ENCODE measurements at places on chromosomes 4 and X.
A peak's percentile ranks its signal among the peaks of the same experiment; 100 is the strongest.

- DNase-seq: no peak
Measured at GRCh38 chr4:30768277-30768676, 48.1 kb downstream of the PCDH7 start.

GRCh38 chr4:56164907-56165306 is 216.2 kb downstream of the CEP135 start:
- DNase-seq: no peak

DNA sequence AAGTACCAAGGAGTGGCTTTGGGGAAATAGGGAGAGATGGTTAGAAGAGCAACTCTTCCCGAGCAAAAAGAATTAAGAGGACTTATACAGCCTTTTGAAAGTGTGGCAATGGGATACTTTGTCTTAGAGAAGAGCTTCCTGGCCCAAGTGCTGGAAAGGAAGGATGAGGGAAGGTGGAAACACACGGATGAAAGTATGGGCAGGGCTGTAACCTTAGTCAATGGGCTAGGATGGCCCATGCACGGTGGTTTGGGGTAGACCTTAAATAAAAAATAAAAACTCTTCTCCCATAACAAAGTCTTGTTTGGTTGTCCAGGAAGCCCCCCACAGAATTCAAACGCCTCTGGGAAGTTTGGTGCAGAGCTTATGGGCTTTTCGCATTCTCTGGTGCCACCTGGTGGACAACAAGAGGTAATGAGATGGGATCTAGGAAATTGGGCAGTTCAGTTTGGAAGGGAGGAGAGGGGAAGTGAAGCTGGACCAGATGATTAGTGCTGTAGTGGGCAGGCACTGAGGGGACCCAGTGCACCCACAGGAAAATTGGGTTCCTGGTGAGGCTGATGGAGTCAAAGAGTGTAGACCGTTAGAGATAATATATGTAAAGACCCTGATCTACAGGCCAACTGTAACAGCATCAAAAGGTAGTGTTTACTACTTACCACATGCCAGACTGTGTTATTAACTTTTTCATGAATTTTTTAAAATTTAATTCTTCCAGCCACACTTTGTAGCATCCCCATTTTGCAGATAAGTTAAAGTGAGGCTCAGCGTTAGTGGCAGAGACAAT is 13.8 kb upstream of the ENOX2 start:
- peak; percentile 69 for DNase-seq

DNA sequence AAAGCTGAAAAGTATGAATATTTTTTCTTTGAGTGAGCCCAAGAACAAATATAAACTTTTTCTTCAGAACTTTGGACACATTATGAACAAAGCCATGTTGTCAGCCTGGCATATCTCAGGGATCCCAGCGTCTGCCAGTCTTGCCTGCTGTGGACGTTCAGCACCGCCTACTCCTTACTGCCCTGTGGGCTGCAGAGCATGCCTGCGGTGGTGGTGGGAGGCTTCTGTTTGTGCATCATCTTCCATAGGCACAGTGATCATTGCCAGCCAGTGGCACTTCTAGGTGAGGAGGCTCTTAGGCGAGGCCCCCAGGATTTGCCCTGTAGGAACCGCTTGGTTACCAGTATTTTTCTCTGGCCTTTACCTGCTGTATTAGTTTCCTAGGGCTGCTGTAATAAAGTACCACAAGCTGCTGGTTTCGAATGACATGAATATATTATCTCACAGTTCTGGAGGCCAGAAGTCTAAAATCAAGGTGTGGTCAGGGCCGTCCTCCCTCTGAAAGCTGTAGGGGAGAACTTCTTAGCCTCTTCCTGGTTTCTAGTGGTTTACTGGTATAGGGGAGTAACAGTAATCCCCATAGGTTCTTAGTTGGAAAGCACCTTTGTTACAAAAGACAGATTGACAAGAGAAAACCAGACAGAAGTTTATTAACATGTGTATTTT is 15.4 kb downstream of the ANXA3 start:
- no peak for DNase-seq

DNA sequence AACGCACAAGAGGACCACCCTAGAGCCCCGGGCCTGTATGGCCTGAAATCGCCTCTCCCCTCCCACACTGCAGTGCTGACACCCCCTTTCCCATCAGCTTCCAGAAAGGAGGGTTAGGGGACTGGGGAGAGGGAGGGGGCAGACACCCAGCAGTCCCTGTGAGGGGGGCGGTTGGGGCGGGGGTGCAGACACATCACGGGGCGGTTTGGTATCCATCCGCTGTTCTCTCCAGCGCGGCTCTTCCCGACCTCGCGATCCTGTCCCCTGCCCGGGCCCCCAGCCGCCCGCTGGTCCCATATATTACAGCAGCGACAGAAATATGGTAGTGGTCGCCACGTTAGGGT is 404 bp upstream of the GPRASP2 start:
- no peak for DNase-seq

- no peak for DNase-seq
Measured at GRCh38 chr4:188372058-188372457, 232.8 kb downstream of the TRIML1 start.

- DNase-seq: no peak
Measured at GRCh38 chr4:121069430-121069829, 2.9 kb downstream of the NDNF start.

DNA sequence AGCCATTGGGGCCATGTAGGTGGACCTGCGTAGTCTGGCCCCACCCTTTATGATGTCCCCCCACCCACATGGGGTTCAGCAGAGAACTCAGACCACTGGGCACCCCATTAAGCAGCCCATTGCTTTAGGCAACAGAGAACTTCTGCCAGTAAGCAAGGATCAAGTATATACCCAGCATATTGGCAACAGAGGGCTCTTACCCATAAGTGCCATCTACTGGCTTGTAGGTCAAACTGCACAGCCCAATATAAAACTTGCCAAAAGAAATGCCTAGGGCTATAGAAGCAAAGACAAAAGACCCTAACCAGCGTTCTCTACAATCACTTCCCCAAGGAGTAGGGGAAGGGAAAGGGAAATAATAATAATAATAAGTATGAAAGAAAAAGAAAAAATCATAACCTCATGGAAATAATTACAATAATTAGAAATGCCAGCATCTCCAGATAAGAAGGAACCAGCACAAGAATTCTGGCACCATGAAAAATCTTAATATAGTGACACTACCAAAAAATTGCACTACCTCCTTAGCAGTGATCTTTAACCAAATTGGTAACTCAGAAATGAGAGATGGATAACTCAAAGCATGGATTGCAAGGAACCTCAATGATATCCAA is 1090.7 kb downstream of the FAT4 start:
- no peak for DNase-seq

GRCh38 chr4:172601195-172601594 is 567.4 kb upstream of the GALNT7 start:
- no peak for DNase-seq

DNA sequence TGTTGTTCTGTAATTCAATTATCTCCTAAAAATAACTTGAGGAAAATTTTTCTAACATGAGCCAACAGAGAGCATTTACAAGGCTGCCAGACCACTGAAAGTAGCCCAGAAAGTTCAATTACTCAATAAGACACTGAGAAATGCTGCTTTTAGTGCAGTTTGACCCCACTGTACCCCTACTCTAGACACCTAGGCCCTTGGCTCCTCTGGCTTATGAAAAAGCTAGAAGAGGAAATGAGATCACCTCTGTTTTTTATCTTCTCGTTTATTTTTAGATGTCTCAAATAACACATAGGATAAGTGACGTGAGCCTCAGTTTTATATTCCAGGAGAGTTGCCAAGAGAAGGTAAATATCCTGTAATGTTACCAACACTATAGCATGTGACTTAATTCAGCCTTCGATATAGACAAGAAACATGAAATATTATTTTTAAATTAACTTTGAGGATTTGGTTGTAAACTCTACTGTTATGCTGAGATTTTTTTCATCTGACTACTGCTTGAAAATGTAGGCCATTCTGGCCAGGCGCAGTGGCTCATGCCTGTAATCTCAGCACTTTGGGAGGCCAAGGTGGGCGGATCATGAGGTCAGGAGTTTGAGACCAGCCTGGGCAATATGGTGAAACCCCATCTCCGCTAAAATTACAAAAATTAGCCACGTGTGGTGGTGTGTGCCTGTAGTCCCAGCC is 24.4 kb downstream of the TNIP3 start:
- no peak for DNase-seq

DNA sequence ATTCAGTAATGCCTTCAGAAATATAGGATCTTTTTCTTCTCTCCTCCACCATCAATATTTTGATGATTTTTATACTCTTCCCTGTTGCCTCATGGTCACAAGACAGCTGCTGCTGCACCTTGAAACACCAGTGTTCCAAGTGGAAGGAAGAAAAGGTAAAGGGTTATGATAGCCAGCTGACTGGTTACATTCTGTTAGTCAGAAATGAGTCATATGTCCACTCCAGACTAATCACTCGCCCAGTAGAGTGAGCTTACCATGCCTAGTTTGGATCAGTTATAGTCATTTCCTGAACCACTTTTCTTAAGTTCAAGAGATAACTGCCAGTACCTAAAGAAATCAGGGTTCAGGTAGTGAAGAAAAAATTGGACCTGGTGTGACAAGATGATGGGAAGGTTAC is 532.3 kb upstream of the SMIM31 start:
- peak; percentile 68 for DNase-seq

DNA sequence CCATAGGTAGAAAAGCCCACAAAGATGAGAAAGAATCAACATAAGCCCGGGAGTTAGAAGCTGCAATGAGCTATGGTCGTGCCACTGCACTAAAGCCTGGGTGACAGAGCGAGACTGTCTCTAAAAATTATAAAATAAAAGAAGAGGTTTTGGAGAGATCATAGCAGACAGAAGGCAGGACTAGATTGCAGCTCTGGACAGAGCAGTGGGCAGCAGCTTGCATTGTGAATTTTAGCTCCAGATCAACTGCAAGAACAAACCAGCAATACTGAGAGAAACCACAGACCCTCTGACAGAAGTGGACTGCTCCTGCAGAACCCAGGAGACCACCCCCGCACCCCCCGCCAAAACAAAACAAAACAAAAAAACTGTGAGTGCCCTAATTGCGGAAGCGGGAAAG is 30.6 kb downstream of the SOWAHB start:
- no peak for DNase-seq
